ENCODE measurements at places on chromosomes 12 and 14. TPM values are rescaled to one million over a fixed set of nuclear protein-coding genes. Genes with fewer than 3 reads are reported as not detected.

TESPA1 gene
- not detected for total RNA-seq

EIF2S3B gene
- total RNA-seq, result 13.3 TPM

DAD1 gene
- total RNA-seq, result 218 TPM

PNMA1 gene
- total RNA-seq, result 18.1 TPM

FIGNL2 gene
- 5.8 TPM for total RNA-seq

SCARB1 gene
- total RNA-seq, result 44.9 TPM

PDE3A gene
- total RNA-seq, result 0.22 TPM

DTX3 gene
- 42.9 TPM for total RNA-seq

ABCC9 gene
- total RNA-seq, result not detected

EIF2B1 gene
- total RNA-seq, result 61.1 TPM

STXBP6 gene
- 1.2 TPM for total RNA-seq

GLT1D1 gene
- total RNA-seq, result 9.2 TPM

RIMBP2 gene
- total RNA-seq, result 1.2 TPM

AQP2 gene
- not detected for total RNA-seq

SLC38A4 gene
- 1.3 TPM for total RNA-seq

ERP27 gene
- total RNA-seq, result not detected

CFAP54 gene
- total RNA-seq, result not detected

KIF26A gene
- 61.0 TPM for total RNA-seq

CEP290 gene
- total RNA-seq, result 2.9 TPM

KCNC2 gene
- total RNA-seq, result not detected

KRT3 gene
- total RNA-seq, result not detected

LRR1 gene
- total RNA-seq, result 40.2 TPM

SDR9C7 gene
- 0.28 TPM for total RNA-seq

TAS2R31 gene
- 0.48 TPM for total RNA-seq

TSHR gene
- total RNA-seq, result not detected

NTS gene
- 219 TPM for total RNA-seq

SIX1 gene
- not detected for total RNA-seq

NXPH4 gene
- 0.74 TPM for total RNA-seq

USP15 gene
- 21.9 TPM for total RNA-seq

All from H7 (cell line).